ENCODE measurements at places on chromosomes 4 and X.

- peak; percentile 46 for DNase-seq
These were observed 773 bp upstream of the TXLNG start for GRCh38 chrX:16785247-16786138.

DNA sequence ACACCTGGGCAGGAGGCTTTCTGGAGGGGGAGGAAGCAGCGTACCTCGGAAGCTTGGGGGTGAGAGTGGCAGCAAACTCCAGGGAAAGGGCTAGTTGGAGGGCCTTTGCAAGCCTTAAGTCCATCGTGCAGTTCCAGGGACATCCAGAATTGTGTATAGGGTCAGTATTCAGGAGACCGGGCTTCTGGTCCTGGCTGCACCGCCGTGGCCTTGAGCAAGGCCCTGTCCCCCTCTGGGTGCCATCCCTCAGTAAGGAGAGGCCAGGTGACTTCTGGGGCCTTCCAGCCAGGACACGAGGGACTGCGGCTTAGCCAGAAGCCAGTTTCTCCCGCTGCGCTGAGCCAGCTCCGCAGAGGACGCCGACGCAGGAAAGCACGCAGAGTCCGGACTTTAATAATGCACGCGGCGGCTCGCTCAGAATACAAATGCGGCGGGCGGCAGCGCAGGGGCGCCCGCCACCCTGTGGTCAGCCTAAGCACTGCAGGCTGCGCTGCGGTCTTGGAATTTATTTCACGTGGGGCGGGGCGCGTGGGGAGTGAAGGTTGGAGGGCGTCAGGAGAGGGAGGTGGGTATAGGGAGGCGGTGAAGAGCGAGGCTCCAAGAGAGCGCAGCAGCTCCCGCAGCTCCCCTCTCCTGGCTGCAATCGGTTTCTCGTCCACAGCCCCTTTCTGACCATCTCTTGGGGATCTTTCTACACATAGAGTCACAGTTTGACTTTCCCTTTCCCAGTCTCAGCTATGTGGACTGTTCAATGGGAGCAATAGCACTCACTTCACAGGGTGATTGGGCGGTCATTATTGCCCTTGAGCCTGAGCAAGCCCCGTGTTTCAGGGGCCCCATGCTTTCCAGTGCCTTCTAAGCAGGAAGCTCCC, 94.1 kb upstream of the GPR50 start:
- peak; percentile 63 for DNase-seq

DNA sequence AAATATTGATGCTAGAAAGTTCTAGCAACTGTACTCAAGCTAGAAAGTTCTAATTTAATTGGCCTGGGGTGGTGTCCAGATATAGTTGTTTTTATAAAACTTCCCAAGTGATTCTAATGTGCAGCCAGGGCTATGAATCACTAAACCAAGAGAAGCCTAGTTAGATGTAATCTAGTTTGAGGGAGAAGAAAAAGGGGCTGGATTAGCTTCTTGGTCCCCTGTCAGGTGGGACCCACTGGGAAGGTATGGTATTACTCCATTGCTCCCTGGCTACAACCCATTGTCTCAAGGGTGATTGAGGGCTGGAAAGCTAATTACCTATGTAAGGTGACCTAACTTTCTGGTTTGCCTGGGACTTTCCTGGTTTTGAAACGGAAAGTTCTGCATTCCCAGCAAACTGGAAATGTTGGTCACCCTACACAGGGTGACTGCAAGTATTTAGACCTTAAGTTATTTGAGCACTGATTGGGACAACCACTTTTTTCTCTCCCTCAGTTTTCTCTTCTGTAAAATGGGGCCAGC, 23.9 kb upstream of the MSN start:
- no peak for DNase-seq

DNA sequence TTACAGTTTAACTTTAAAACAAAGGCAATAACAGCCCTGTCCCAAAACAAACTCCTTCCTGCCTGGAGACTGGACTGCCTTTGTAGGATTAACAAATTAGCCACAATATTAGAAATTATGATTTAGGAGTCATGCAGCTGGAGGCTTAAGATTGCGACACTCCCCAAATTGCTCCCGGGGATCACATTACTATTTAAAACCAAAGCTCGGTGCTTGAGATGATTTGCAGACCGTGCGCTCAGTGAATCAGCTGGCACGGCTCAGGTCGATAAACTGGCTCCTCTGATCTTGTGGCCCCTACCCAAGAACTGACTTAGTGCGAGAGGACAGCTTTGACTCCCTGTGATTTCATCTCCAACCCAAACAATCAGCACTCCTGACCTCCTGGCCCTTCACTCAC, 829.3 kb downstream of the NLGN4X start:
- no peak for DNase-seq

DNA sequence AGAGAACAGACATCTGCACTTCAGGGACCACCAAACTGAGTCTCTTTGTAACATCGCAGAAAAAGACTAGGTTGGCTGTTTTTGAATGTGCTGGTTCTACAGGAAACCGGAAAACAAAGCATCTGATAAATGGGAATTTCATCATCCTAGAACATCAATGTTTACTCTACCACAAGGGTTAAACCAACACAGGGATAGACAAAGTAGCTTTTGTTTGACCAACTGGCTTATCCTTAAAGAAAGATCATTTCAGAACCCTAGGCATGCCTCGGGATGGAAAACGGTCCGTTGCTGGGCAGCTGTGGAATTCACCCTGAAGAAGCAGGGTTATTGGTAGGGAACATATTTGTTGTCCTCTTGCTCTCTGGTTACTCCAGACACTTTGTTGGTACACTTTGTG, 2355.5 kb upstream of the AGA start:
- DNase-seq = no peak

GRCh38 chr4:145614233-145614610, 5.0 kb upstream of the MMAA start:
- no peak for DNase-seq

GRCh38 chrX:2495595-2495994, 5.2 kb downstream of the DHRSX start:
- peak; percentile 23 for DNase-seq
